ENCODE measurements at places on chromosomes 6 and 20. TPM values are rescaled to one million over a fixed set of nuclear protein-coding genes. Genes with fewer than 3 reads are reported as not detected.

Gene SMOC2
- 140 TPM for total RNA-seq

Gene CST4
- total RNA-seq = not detected

Gene SLC4A11
- total RNA-seq = 9.2 TPM

Gene GSTA3
- 28.7 TPM for total RNA-seq

Gene SPATS1
- 13.1 TPM for total RNA-seq

Gene C6orf15
- total RNA-seq = not detected

- no peak for DNase-seq
- no peaks in the 10 kb centered on the region for H3K36me3 ChIP-seq
- H3K27me3 ChIP-seq = no peaks in the 10 kb centered on the region
These were observed 107.8 kb upstream of the CCN2 start for GRCh38 chr6:132058975-132059374.

DNA sequence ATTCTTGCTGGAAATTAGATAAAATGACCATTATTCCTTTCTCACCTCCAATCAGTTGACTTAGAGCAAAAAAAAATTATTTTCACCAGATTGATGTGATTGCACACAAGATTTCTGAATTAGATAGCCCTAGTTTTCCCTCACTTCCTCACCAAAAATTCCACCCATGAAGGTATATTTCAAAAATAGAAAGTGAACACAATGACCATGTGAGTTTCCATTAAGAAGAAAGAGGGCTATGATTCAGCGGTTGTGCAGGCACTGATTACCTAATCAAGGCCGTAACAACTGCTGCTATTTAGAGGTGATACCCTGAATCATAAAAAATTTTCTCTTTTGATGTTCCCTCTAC, 19.5 kb upstream of the RALGAPA2 start:
- no peak for DNase-seq
- no peak overlapping the region for H3K4me3 ChIP-seq
- no peaks in the 10 kb centered on the region for H3K4me1 ChIP-seq
- no peak overlapping the region for H3K27ac ChIP-seq

DNA sequence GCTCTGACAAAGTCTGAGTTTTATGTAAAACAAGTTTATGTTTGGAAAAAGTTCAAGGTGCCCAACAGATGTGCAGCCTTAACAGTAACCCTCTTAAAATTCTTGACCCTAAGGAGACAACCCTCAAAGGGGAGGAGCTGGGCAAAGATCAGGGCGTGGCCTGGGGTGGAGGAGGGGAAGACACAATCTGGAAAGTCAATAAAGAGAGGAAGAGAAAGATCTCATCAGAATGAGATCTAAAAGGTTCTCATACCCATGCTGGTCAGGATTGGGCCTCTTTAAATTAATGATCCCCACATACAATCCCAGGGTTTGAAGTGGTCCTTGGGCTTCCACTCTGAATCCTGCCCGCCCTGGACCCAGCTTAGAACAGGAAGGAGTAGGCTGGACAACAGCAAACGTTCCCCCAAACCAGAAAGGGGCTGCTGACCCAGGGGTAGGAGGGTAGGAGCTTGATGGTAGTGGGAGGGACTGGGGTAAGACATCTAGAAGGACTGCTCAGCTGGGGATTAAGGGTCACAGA, 33.0 kb downstream of the FOXP4 start:
- H3K36me3 ChIP-seq = no peaks in the 10 kb centered on the region
- no peaks in the 10 kb centered on the region for H3K4me1 ChIP-seq
- no peaks in the 10 kb centered on the region for H3K27me3 ChIP-seq
- no peak overlapping the region for H3K4me3 ChIP-seq

- no peaks in the 10 kb centered on the region for H3K27me3 ChIP-seq
- H3K4me3 ChIP-seq = no peak overlapping the region
- no peaks in the 10 kb centered on the region for H3K4me1 ChIP-seq
- no peak overlapping the region for H3K27ac ChIP-seq
- no peaks in the 10 kb centered on the region for H3K36me3 ChIP-seq
These were observed 497.3 kb upstream of the SPTLC3 start for GRCh38 chr20:12511499-12511898.

DNA sequence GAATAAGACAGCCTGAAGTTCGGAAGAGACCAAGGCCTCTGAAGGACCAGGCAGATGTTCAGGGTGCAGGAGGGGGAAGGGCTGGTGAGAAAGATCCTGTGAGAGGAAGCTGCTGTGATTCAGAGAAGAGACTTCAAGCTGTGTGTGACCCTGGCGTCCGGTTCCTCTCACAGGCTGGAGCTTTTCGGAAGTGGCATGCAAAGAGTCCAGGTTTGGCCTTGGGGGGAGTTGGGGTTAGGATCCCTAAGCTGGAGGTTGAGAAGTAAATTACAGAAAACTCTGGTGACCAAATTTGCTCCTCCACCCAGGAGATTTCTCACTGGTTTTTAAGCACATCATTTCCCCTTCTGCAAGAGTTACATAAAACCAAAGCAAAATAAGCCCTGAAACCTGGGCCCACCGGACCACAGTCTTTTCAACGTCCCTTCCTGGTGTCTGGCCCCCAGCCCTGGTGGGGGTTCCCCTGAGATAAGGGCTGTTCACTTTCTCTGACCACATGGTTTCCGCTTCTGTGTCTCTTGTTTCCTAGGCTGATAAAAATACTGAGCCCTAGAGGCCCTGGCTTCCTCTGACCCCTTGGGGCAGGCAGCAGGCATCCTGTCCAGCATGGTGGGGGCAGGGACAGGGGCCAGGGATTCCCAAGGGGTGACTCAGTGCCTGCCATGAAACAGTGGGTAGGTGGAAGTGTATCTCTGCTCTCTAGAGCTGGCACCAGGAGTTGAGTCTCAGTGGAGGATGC, 12.0 kb upstream of the LTA start:
- H3K27ac ChIP-seq = no peak overlapping the region
- no peaks in the 10 kb centered on the region for H3K4me1 ChIP-seq
- no peak overlapping the region for H3K4me3 ChIP-seq
- no peak for DNase-seq
- H3K27me3 ChIP-seq = no peaks in the 10 kb centered on the region

DNA sequence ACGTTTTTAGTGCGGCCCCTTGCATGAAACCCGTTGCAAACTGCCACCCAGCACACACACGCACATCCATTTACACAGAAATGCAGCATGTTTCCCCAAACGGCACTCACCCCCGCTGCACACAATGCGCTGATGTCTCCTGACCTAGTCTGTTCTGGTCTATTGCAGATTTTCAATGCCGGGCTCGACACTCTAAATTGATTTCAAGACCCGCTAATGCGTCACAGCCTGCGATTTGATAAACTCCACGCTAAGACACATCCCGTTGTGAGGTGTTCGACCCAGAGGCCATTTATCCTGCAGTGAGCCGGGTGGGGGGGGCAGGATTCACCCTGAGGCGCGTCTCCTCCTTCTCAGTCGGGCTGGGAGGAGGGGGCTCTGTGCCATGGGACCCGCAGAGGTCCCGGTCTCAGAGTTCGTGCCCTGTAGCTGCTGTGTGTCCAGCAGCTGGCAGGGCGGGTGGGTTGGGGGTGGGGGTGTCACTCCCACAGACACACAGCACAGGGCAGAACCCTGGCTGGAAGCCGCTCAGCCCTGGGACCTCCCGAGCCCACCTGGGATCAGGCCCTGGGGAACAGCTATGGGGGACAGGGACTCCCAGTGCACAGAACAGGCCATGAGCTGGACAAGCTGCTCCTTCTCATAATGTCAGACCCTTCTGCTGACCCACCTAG, 367.9 kb downstream of the PREX1 start:
- H3K27me3 ChIP-seq = no peaks in the 10 kb centered on the region
- H3K27ac ChIP-seq = no peak overlapping the region
- no peak for DNase-seq
- H3K4me3 ChIP-seq = no peak overlapping the region
- no peaks in the 10 kb centered on the region for H3K4me1 ChIP-seq

DNA sequence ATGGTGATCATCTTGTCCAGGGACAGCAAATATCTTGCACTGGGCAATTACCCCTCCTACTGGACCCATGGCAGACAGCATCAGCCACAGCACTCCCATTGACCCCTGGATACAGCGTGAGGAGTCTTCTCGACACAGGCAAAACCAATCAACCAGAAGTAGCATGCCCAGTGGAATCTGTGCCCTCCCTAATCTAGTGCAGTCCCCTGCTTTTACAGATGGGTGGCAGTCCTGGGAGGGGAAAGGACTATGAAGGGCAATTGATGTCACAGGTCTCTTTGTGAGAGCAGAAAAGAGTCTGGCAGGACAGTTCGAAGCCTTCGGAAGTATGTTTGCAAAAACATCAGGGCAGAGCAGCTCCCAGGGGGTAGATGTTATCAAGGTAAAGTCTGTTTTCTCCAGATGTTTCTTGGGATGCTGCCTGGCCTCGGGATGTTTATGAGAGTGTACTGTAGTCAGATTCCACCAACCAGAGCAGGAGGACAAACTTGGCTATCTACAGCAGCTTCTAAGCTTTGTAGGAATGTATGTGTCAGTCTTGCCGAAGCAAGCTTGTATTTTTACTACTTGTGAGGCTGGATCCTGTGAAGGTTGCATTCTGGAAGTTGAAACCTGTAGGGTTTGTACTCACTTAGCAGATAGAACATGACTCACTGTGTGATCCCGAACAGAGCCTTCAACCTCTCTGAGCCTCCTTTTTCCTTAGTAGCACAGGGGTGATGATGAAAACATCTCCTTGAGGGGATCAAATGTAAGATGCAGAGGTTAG, 63.0 kb upstream of the MYL9 start:
- no peak overlapping the region for H3K27ac ChIP-seq
- H3K36me3 ChIP-seq = no peaks in the 10 kb centered on the region
- no peaks in the 10 kb centered on the region for H3K27me3 ChIP-seq

- H3K4me1 ChIP-seq = no peaks in the 10 kb centered on the region
- no peaks in the 10 kb centered on the region for H3K36me3 ChIP-seq
- DNase-seq = no peak
These were observed 26.8 kb upstream of the ZNF165 start for GRCh38 chr6:28053584-28053983.

DNA sequence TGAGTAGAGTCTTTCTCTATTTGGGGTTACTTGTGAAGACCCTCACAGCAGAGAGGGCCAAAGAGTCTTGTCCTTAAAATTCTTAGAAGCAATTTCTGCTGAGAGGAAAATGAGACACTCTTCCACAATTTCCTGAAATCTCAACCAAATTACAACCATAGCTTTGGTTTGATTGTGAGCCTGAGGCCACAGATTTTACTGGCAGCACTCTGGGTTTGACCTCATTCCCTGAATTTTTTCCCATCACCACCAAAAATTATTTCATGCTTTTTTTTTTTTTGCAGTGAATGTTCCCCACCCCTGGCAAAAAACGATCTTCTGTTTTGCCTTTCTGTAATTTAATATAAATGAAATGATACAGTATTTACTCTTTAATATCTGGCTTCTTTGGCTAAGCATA, 125.5 kb downstream of the THEMIS start:
- H3K4me1 ChIP-seq = no peaks in the 10 kb centered on the region
- no peaks in the 10 kb centered on the region for H3K36me3 ChIP-seq
- no peak overlapping the region for H3K4me3 ChIP-seq
- DNase-seq = no peak
- no peaks in the 10 kb centered on the region for H3K27me3 ChIP-seq

DNA sequence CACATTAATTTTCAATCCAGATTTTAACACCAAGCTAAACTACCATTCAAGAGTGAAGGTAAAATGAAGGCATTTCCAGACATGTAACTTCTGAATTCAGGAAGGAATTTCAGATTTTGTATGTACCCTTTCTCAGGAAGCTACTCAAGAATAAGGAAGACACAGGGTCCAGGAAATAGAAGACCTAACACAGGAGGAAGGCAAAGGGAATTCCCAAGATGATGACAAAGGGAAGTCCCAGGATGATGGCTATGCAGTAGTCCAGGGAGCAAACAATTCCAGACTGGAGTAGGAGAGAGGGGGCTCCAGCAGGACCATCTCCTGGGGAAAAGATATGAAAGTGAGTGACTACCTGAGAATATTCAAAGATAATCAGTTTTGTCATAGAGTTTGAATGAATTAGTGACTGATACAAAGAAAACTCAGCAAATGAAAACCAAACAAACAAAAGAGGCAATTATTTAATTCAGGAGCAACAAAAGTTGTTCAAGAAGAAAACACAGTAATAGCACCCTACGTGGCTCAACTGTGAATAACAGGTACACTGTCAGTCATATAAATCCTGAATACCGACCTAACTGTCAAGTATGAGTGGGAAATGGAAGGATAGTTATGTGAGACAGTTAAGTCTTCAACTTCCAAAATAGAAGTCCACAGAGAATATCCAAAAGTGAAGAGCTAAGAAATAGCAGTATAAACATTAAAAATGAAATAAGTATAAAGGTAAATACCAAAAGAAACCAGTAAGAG, 4.0 kb downstream of the RNF24 start:
- H3K27ac ChIP-seq = no peak overlapping the region
- DNase-seq = no peak
- H3K27me3 ChIP-seq = no peaks in the 10 kb centered on the region
- H3K4me1 ChIP-seq = peaks cover 24% of the 10 kb centered on the region
- H3K4me3 ChIP-seq = no peak overlapping the region

- H3K4me3 ChIP-seq = peak overlapping the region; percentile 79
- H3K4me1 ChIP-seq = peaks cover 12% of the 10 kb centered on the region
- H3K27ac ChIP-seq = peak overlapping the region; percentile 79
- DNase-seq = peak; percentile 46
- no peaks in the 10 kb centered on the region for H3K27me3 ChIP-seq
These were observed 663 bp downstream of the FYN start for GRCh38 chr6:111872401-111873177.

DNA sequence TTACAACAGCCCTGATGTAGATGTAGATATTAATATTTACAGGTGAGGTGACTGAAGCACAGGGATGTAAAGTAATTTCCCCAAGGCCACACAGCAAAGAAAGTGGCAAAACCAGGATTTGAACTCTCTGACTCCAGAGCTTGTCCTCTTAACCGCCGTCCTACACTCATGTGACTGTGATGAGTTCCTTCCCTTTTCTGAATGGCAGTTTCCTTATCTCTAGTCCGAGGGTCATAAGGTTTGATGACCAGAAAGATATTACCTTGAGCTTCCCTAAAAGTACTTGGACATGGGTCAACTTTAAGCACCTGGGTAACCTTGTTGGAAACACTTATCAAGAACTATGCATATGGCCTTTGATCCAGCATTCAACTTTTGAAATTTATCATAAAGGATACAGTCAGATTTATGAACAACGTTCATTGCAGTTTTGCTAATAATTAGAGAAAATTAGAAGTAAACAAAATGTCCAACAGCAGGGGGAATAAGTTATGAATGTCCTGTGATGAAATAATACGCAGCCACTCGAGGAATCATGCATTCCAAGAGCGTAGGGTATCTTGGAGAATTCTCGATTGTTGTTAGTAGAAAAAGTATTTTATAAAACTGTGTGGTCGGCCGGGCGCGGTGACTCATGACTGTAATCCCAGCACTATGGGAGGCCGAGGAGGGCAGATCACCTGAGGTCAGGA, 2.3 kb upstream of the TLDC2 start:
- H3K4me3 ChIP-seq = no peak overlapping the region
- no peak for DNase-seq

- DNase-seq = peak; percentile 34
- H3K4me1 ChIP-seq = peaks cover 16% of the 10 kb centered on the region
- no peaks in the 10 kb centered on the region for H3K27me3 ChIP-seq
- H3K4me3 ChIP-seq = no peak overlapping the region
These were observed 30.9 kb downstream of the MAP3K5 start for GRCh38 chr6:136761227-136761922.

GRCh38 chr6:130671119-130671518, 156.1 kb upstream of the SMLR1 start:
- H3K4me3 ChIP-seq = no peak overlapping the region
- H3K27ac ChIP-seq = peak overlapping the region; percentile 16
- no peak for DNase-seq
- peaks cover 11% of the 10 kb centered on the region for H3K4me1 ChIP-seq
- no peaks in the 10 kb centered on the region for H3K36me3 ChIP-seq
